ENCODE measurements at places on chromosomes 5 and 9.

GRCh38 chr5:156137071-156137869, 189.7 kb upstream of the SGCD start:
- no peak for DNase-seq

GRCh38 chr9:20835377-20836286, 151.6 kb downstream of the FOCAD start:
- no peak for DNase-seq

DNA sequence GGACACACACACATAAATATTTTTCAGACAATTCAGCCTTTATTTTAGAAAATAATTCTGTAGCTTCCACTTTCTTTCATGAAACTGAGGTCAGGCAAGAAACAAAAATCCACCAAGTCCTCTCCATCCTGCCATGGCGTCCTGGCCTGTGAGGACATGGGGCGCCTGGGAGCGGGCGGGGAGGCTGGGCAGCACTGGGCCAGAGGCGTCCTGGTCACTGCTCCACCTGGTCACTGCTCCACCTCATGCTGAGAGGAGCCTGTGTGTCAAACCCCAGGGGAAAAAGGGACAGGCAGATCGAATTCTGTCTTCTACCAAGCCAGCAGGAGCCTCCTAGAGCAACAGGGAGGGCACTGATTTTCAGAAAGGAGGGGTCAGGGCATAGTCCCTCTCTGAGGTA, 12.1 kb downstream of the MGAT1 start:
- DNase-seq, result no peak

DNA sequence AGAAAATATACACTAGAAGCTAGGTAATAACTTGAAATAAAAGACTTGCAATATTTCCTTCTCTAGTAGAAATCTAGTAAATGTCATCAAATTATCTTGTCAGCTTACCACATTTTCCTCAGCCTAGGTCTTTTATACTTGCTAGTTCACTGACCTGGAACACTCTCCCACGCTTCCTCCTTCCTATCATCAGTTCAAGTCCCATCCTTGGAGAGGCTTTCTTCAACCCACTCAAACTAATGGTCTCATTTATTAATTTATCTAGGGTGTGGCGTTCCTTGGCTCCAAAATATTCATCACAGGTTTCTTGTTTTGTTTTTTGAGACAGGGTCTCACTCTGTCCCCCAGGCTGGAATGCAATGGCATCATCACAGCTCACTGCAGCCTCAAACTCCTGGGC, 2.9 kb downstream of the FAM13B start:
- DNase-seq, result no peak

DNA sequence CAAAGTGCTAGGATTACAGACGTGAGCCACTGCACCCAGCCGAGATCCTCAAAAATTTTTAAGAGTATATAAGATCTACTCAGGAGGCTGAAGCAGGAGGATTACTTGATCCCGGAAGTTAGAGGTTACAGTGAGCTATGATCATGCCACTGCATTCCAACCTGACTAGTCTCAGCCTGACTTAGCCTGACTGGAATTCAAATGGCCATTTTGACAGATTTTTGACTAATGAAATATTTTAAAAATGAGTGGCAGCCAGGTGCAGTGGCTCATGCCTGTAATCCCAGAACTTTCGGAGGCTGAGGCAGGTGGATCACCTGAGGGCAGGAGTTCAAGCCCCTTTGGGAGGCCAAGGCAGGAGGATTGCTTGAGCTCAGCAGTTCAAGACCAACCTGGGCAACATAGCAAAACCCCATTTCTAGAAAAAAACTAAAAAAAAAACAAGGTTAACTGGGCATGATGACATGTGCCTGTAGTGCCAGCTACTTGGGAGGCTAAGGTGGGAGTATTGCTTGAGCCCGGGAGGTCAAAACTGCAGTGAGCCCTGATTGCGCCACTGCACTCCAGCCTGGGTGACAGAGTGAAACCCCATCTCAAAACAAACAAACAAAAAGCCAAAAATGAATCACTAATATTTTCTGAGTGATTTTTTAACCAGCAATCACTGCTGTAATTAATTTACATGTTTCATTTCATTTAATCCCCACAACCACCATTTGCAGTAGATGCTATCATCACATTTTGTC, 16.6 kb downstream of the ATOX1 start:
- DNase-seq, result no peak

Measured in WERI-Rb-1 (cell line).